Fibroblast of skin of scalp (primary cell): ENCODE measurements at places on chromosomes 5 and 9.

DNA sequence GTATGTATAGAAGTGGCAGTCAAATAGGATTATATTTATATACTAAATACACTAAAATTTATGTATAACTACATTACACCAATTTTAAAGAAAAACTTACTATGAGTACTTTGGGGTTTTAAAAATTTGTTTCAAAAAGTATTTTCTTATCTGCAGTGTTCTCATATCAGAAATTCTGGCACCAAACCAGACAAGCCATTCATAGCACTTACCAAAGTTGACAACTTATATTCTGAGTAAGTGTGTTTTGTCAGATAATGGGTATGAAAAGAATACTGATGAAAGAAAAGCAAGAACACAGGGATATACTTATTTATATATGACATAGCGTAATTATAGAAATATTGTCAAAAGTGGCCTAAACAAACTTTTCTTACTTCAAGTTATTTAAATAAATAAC lies 67.5 kb downstream of the SPEF2 start:
- no peak for DNase-seq

- peak; percentile 67 for DNase-seq
Measured at GRCh38 chr9:121267689-121268597, at the start of gene GSN. Gene GSN (plus strand): TSS chr9:121268162. CDS start chr9:121301972, 33,810 bp downstream.

DNA sequence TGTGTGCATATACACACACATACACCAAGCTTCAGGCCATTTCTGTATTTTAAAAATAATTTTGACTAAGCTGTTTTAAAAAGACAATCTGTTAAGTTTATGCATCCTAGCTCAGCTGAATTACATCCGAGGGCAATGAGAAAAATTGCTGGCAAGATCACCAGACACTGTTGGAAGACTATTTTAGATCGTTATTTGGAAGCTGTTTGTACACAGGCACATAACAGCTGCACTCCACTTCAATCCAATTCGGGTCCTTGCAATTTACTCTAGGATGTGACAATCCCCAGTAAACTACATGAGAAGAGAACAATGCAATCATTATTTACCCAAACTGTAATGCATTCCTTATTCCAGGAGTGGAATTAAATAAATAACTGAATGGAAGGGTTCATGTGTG lies 79.3 kb upstream of the RASA1 start:
- DNase-seq: no peak

DNA sequence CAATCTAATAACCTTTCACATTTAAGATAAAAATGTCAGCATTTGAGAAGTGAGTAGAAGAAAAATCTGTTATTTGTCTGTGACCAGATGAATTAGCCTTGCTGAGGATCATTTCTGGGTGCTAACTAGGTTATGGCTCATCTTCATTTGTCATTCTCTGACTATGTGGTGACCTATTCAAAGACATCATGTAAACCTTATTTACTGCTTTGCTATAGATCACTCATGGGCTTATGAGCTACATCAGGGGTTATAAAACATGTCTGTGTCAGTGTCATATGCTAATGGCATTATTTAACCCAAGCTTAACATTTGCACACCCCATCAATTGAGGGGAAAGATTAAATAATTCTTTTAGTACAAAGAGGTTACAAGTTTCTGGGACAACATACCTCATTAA lies 555.5 kb upstream of the CYLC2 start:
- no peak for DNase-seq

GRCh38 chr5:78472469-78473106 lies 112.2 kb downstream of the SCAMP1 start:
- DNase-seq: peak; percentile 31

- DNase-seq: peak; percentile 15
Measured at GRCh38 chr9:128683340-128684064, 5.5 kb upstream of the SET start.

- no peak for DNase-seq
Measured at GRCh38 chr9:131320031-131320685, 30.6 kb downstream of the PLPP7 start.

DNA sequence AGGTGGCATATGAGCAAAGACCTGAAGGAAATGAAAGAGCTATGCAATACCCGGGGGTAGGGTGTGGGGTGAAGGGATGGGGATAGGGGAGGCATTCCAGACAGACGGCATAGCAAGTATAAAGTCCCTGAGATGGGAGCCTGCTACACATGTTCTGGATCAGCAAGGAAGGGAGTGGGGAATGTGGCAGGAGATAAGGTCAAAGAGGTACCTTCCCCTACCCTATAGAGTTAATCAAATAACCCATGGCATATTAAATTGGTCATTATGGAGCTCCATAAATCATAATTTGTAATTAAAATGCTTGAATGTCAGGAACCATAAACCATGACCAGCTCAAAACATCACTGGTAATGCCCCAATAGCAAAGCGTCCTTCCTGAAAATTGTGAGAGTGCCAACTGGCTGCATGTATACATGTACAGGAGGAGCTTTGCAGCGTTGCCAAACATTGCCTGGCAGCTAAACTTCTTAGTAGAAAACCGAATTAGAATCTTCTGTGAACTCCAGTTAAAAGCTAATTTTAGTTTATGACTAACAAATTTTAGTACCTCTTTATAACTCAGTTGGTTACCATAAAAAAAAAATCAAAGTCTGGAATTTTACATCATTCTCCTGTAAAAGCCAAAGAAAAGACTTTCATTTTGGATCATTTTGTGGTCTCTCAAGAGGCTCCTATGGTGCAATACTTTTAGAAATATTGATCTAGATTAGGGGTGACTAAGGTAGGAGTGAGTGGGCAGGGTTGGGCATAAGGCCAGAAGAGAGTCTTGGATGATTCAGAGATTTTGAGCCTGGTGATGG lies 4.7 kb downstream of the DNAI1 start:
- DNase-seq: peak; percentile 41

GRCh38 chr9:100084734-100085133 lies 14.1 kb downstream of the ERP44 start:
- no peak for DNase-seq

DNA sequence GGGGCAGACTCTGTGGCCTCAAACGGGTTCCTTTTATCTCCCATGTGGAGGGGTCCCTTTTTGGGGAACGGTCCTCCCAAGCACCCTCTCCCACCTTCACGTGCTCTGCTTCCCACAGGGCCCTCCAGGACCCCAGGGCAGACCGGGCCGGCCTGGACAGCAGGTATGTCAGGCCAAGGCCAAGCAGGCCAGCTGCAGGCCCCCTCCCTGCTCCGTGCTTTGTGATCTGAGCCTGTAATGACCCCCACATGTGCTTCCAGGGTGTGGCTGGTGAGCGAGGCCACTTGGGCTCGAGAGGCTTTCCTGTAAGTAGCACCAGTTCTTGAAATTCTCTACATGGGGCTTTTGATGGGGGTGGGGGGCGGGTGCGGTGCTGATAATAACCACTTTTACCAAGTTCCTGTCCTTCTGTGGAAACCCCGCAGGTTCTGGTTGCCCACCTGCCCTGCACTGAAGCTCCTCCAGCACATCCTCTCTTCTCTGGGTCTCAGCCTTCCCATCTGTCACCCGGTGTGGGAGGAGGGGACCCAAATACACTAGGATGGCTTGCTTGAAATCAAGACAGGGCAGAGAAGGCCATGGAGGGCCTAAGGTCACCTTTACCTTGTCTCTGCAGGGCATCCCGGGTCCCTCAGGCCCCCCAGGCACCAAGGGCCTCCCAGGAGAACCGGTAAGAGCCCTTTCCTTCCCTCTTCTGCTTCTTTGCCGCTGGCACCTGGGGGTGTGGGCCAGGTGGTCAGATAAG lies 57.9 kb upstream of the ORM1 start:
- no peak for DNase-seq

DNA sequence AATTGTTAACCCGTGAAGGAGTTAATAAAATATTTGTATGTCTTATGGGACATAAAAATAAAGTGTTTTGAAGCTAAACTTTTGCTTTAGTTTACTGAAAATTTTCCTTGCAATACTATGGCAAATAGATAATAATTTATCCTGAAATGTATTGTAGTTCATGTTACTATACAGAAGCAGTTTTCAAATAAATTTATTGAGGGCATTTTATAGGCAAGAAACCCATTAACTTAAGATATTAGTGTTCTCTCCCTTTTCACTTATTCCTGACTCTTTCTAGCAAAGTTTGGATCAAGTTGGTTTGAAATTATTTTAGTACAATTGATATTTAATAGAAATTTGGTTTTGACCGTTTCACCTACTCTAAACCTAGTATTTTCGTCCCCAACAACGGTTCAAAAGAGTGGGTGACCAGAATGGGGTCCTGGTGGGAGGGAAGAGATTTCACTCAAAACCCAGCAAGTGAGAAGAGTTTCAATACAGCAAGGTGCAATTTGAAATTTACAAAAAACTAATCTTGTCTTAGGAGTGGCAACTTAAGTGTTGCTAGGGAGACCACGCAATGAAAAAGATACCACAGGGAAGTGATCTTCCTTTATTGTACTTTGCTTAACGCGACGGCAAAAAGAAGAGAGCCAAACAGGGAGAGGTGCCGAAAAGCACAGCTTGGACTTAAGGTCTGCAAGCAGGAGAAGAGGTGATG lies 28.4 kb downstream of the NR2F1 start:
- no peak for DNase-seq

- DNase-seq: no peak
Measured at GRCh38 chr5:180140571-180140970, 68.4 kb downstream of the RASGEF1C start.

DNA sequence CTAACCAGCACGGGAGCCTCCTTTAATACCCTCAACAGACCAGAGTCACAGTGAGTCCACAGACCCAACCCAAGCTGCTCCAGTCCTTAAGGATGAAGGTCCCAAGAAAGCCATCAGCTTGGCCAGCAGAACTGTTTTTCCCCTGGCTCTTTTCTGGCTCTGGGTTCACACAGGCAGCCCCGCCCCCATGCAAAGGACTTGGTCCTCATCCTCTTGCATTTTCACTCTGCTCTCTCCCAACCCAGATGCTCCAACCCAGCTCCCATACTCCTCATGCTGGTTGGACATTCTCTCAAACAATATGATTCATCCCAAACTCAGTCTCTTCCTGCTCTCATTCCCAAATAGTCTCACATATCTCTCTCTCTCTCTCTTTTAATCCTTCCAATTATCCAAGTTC lies 74.2 kb upstream of the SPOCK1 start:
- peak; percentile 43 for DNase-seq

GRCh38 chr5:72691751-72692150 lies 124.7 kb upstream of the TNPO1 start:
- no peak for DNase-seq
